Activated CD4-positive, alpha-beta T cell treated with anti-CD3 and anti-CD28 coated beads, Interleukin-2, Interleukin-4, amounts not matched to agents 100 ng/mL and 50 ng/mL, durations not matched to agents 16 hours and 8 hours (primary cell): ENCODE measurements at places on chromosomes 7 and 10.

DNA sequence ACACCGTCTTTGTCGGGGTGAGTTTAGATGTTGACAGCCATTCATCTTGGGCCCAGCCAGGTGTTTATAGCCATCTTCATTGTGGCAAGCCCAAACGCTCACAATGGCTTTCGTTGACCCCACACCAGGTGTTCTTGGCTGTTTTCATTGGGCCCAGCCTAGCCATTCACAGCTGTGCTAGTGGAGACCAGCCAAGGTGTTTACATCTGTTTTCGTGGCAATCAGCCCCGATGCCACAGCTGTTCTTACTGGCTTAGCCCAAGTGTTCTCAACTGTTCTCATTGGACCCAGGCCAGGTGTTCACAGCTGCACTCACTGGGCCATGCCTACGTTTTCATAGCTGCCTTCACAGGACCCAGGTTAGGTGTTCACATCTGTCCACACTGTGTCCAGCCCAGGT is 7.7 kb downstream of the FRG2B start:
- no peak for DNase-seq

DNA sequence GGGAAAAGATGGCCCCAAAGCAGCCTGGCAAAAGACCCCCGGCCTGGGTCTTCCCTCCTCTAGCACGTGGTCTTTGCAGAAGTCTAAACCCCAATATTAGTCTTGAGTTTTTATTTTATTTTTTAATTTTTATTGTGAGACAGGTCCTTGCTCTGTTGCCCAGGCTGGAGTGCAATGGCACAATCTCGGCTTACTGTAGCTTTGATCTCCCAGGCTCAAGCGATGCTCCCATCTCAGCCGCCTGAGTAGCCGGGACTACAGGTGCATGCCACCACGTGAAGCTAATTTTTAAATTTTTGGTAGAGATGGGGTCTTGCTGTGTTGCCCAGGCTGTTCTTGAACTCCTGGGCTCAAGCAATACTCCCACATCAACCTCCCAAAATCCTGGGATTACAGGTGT is 40.3 kb upstream of the MXI1 start:
- no peak for DNase-seq

GRCh38 chr7:875476-876076 is 778 bp upstream of the GET4 start:
- DNase-seq = no peak

GRCh38 chr7:74356589-74357315 is 67.5 kb downstream of the CLIP2 start:
- no peak for DNase-seq
